Osteoblast (primary cell): ENCODE measurements at places on chromosomes 1 and 21.
A peak's percentile ranks its signal among the peaks of the same experiment; 100 is the strongest.

- DNase-seq = peak; percentile 96
These were observed 33.5 kb downstream of the SLC1A7 start for GRCh38 chr1:53108646-53109580.

GRCh38 chr1:226405411-226405988 lies 2.4 kb downstream of the PARP1 start:
- DNase-seq = no peak

- DNase-seq = no peak
These were observed 114.1 kb downstream of the RNF220 start for GRCh38 chr1:44519035-44519676.

- no peak for DNase-seq
These were observed 25.7 kb downstream of the LY9 start for GRCh38 chr1:160821627-160822026.

GRCh38 chr1:61277121-61277690 lies 194.8 kb downstream of the NFIA start:
- no peak for DNase-seq

GRCh38 chr21:41777951-41778815 lies 11.3 kb upstream of the RIPK4 start:
- DNase-seq = peak; percentile 96
